Vagina (tissue), 2 donors: ENCODE measurements at places on chromosomes 2 and 18. TPM values are rescaled to one million over a fixed set of nuclear protein-coding genes. Genes with fewer than 3 reads are reported as not detected.

DNA sequence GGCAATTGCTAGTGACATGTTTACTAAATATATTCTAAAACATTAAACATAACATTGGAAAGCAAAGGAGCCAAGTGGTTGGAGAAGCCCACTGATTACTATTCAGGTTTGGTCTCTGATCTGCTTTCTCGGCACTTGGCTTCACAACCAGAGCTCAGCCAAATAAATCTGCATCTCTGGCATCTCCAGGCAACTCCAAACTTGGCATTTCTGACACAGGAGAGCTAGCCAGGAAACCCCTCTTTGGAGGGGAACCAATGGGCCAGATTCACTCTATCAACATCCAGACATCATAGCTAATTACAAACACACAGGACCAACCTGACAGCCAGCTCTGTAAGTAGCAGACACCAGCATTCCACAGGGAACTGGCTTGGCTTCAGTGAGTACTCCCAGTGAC lies 150.3 kb upstream of the ETAA1 start:
- no peak overlapping the region for H3K27ac ChIP-seq
- no peaks in the 10 kb centered on the region for H3K27me3 ChIP-seq
- H3K4me3 ChIP-seq: no peak overlapping the region

- H3K27me3 ChIP-seq: no peaks in the 10 kb centered on the region
- DNase-seq: no peak
These were observed 214.4 kb upstream of the EPAS1 start for GRCh38 chr2:46082531-46083485.

TAF4B gene
- total RNA-seq: 16.0 TPM

DNA sequence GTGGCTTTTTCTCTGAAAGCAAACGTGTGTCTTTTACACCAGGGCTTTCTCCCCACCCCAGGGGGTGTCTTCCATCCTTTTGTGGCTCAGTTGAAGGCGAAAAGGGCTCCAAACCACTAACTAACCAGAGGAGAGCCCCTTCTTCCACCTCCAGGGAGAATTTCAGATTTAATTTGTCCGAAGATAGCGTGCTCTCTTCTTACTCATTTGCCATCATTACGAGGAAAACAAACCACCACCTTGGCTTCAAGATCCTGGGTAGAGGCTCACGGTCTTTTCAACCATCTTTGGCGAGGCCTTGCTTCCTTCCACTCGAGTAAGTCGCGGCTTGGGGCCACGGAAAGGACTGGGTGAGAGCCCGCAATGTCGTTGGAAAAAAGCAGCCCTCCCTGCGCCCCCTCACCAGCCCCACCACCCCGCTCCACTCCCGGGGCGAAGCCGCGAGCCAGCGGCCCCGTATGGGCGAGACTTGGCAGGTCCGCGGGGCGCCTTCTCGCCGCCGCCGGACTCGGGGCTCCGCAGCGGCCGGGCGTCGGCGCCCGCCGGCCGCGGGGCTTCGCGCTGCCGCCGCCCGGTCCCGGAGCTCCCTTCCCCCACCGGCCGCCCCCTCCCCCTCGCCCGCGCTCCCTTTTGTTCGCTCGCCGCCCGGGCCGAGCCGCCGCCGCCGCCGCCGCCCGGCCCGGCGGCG lies 1.7 kb upstream of the ZNF532 start:
- H3K27ac ChIP-seq: peak overlapping the region; percentile 100
- peak overlapping the region; percentile 56 for H3K4me3 ChIP-seq
- peaks cover 2% of the 10 kb centered on the region for H3K36me3 ChIP-seq
- peaks cover 92% of the 10 kb centered on the region for H3K4me1 ChIP-seq
- H3K27me3 ChIP-seq: no peaks in the 10 kb centered on the region

DNA sequence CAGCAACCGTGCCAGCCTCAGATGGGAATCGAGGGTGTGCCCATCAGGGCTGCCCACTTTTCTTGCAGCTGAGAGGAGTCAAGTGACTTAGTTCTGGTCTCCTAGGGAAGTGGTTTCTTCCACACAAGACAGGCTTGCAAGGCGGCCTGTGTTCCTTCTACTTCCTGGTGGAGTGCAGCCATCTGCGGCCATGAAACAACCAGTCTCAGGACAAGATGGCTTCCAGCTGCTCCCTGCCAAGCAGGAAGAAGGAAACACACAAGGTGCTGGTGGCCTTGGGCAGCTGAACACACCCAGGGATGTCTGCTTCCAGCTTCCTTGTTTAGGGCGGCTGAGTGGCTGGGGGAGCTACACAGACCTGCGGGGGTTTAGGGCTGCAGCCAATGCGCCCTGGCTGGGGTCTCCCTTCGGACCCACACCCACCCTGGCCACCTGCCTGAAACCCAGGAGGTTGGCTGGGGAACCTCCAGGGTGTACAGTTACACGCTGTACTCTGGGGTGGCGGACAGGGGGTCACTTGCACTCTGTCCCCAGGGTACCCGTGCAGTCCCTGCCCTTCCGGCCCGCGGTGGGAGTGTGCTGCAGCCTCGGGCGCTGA lies 34.7 kb downstream of the PTPN18 start:
- H3K36me3 ChIP-seq: no peaks in the 10 kb centered on the region
- H3K27me3 ChIP-seq: no peaks in the 10 kb centered on the region
- DNase-seq: no peak
- H3K27ac ChIP-seq: peak overlapping the region; percentile 83

LAMA1 gene
- 1.5 TPM for total RNA-seq

- no peaks in the 10 kb centered on the region for H3K36me3 ChIP-seq
- no peak overlapping the region for H3K4me3 ChIP-seq
- no peak for DNase-seq
These were observed 498.7 kb downstream of the BCL11A start for GRCh38 chr2:60054571-60055340.

DNA sequence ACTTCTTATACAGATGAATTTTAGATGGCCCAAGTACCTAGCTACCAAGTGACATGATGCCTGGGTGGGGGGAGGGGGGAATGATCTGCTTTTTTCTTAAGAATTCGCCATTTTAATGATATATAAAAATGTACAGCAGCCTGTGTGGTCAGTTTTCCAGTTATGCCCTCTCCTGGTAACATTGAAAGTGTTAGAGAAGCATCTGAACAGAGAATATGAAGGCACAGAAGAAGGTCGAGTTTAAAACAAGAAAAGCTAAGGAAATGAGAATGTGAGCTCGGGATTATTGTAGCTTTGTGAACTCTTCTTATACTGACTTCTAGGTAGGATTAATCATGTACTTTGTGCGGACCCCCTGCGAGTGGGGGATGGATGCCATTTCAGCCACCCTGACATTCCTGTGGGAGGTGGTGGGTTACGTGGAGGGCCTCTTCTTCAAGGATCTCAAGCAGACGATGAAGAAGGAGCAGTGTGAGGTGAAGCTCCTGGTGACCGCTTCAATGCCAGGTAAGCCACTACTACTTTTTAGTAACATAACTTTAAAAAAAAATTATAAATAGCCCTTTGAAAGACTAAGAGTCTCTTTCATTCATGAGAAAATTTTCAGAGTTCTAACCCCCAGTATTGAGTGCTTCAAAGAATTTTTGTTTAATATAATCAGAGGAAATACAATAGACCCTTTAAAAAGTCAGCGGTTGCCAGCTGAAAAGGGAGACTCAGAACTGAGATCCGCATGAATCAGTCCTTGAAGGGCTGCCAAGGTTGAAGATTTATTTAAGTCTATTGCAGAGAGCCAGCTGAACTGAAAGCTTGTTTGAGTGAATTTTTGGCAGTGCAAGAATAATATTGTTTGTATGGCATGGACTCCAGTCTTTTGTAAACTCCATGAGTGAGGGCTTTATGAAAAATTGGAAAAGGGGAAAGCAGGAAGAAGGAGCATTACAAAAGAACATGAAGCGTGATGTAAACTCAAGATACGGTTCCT lies 68.6 kb upstream of the RPE start:
- H3K36me3 ChIP-seq: no peaks in the 10 kb centered on the region
- no peak for DNase-seq
- no peak overlapping the region for H3K27ac ChIP-seq
- no peaks in the 10 kb centered on the region for H3K27me3 ChIP-seq
- peaks cover 6% of the 10 kb centered on the region for H3K4me1 ChIP-seq
- no peak overlapping the region for H3K4me3 ChIP-seq
